Activated naive CD4-positive, alpha-beta T cell treated with anti-CD3 and anti-CD28 coated beads, Interleukin-2, amount 50 U/mL, for 72 hours (primary cell): ENCODE measurements at places on chromosomes 6 and 20. TPM values are rescaled to one million over a fixed set of nuclear protein-coding genes. Genes with fewer than 3 reads are reported as not detected.

PRR18 gene
- total RNA-seq: 0.14 TPM

DNA sequence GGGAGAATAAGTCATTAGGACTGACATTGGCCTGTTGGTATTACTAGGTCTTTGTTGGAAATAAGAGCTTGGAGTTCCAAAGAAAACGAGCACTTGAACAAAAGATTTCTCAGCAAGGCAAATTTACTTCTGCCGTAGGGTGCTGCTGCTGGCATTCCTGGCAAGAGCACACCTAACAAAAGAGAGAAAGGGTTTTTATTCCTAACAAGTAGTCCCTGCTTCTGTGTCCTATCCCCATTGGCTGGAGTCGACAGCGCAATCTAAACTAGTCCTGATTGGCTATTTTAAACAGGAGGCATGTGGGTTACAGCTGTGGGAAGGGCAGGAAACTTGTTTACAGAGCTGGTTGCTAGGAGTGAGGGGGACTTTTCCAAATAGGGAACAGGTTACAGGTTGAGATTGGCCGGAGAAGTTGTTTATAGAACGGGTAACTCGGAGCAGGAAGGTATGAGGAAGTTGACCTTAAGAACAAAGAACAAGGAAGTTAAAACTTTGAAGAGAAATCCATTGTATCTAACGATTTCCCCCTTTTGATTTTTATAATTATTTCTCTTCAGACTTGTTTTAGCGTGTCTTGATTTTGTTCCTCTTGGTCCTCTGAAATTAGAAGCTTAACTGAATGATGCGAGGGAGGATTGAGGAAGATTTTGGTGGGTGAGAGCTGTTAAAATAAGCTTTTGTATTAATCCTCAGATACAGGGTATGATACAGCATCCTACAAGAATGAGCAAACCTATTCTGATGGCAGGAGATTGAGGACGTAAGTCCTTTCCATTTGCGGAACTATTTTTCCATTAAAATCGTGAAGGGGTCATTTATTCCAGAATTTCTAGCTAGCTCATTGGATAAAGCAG lies 3.4 kb upstream of the ZNFX1 start:
- no peak for DNase-seq

DNA sequence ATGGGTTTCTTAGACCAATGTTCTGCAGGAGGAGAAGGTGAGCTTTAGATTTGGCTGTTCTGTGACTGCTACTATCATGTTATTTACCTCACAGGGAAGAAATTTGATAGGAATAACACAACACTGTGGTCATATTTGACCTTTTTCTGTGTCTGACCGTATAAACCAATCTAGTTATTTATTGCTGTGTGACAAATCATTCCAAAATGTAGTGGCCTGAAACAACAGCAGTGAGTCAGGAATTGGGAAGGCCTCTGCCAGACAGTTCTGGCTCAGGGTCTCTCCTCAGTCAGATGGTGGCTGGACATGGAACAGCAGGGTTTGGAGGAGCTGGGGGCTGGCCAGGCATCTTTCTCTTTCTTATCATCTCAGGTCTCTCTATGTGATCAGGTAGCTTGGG lies 33.0 kb downstream of the RIPOR2 start:
- DNase-seq: no peak

C4B gene
- total RNA-seq: 3.9 TPM

FAM184A gene
- total RNA-seq: 8.3 TPM

DNA sequence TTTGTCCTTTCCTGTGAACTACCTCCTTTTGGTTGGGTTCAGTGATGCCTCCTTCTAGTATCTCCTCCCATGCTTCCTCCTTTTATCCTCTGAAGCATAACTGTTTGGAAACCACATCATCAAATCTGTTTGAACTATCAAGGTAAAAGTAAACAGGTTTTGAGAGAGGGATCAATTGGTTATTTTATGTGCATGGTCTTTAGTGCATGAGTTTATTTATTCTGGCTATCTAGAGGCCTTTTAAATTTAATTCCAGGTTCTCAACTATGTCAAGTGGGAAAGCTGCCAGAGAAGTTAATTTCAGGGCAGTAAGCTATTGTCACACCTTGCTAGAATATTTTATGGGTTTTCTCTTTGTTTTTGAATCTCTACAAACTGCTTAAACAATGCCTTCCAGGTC lies 54.1 kb downstream of the WASF1 start:
- DNase-seq: no peak

DNA sequence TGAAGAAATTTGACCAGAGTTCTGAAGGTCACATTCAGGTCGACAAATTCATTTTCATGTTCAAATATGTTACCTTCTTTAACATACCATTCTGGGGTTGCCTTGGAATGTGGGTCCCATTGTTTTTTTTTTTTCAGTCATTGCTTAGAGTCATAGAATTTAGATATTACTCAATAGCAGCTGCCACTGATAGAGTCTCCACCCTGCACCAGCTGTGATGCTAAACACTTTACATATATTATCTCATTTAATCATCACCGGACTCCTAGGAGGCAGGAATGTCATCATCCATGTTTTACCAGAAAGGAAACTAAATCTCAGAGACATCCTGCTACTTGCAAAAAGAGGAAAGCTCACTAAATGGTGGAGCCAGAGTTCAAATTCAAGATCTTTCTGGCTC lies 204.7 kb downstream of the ESR1 start:
- DNase-seq: no peak

DNA sequence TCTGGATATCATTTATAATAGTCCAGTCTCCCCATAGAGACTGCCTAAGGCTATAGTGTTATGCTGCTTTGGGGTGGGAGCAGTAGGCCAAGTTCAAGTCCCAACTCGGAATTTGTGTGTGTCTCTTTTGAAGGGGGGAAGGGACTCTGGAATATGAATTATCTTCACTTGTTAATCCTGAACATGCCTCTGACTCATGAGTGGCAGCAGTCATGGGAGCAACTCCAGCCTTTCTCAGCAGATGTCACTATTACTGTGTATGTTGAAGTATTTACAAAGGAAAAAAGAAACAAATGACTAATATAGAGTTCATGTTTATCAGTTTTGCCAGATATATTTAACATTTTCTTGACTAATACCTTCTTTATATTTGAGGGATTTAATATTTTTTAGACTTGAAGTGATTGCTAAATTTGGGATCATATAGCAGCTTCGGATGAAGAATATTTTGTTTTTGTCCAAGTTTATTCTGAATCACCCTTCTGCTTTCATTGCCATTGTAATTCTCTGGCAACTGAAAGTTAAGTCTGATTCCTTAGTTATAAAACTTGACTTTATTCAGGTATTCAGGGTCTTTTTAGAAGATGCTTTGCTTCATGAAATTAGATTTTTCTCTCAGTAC lies 23.4 kb downstream of the FAM217A start:
- no peak for DNase-seq

- no peak for DNase-seq
Observed at GRCh38 chr20:42074944-42075343, 456.8 kb upstream of the CHD6 start.

- no peak for DNase-seq
Observed at GRCh38 chr6:143135797-143136561, 75.3 kb downstream of the AIG1 start.

DNA sequence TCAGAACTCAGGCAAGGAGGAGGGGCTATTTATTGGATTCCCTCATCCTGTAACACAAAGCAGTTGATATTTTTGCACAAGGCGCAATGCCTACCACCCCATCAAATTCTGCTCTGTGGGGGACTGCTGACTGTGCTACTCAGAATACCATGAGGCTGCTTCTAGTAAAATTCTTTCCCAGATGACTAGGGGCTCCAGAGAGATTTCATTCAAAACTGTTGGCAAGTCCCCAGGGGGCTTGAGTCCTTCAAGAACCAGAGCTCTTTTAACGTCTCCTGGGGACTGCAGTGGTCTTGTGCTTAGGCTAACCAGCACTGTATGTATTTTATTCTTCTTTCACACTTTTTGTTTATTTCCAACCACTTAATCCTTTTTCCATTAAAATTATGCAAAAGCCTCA lies 365.9 kb upstream of the AGPAT4 start:
- DNase-seq: no peak

- DNase-seq: no peak
Observed at GRCh38 chr6:147137986-147138385, 66.2 kb upstream of the STXBP5 start.

- no peak for DNase-seq
Observed at GRCh38 chr6:160992061-160992979, 751 bp downstream of the MAP3K4 start.

BPIFA1 gene
- not detected for total RNA-seq

CASS4 gene
- 5.1 TPM for total RNA-seq

- no peak for DNase-seq
Observed at GRCh38 chr6:17156112-17156921, 54.5 kb downstream of the STMND1 start.

DNA sequence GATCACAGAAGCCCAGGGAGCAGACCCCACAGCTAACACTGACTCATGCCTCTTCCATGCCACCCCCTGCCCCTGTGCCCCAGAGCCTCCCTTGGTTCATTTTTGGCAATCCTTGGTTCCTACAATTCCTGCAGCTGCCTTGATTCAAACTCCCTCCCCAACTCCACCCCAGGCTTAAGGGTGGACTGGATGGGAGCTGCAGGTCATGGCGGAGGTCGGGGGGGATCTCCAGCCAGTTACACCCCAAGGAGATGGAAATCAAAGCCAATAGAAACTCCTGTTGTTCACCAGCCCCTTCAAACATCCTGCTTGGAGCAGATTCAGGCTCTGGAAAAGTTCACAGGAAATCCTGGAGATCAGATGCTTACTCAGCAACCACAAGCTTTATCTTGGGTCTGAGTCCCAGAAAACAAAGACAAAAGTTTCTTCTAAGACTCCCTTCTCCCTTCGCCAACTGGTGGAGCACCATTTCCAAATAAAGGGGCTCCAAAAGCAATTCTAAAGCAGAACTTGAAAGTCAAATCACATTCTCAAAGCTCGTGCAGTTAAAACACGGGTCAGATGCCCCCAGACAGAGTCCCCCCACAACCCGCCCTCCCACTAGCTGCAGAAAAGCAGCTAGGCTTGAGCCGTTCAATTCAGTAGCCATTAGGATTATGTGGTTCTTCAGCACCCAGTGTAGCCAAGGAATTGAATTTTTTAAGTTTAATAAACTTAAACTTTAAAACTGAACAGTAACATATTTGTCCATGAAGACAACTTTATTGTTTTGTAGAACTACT lies 149.5 kb downstream of the ANKRD60 start:
- DNase-seq: no peak

DNA sequence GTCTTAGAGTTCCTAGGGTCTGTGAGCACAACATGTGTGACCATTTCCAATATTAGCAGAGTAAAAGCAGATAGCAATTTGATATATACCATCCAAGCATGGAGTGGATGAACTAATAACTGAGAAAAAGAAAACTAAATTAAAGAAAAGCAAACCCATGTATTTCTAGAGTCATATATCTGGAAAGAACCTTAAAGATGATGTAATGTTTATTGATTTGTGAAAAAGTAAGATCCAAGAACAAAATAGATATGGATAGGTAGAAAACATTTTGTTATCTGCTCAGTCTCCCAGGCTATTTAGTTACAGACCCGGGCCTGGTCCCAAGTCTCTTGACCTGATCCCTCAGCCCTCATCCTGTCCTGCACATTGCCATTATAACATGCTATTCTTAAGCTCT lies 526.8 kb downstream of the EPM2A start:
- DNase-seq: no peak

FAM229B gene
- total RNA-seq: 6.3 TPM

- DNase-seq: no peak
Observed at GRCh38 chr20:24421071-24421470, 48.4 kb upstream of the SYNDIG1 start.

DNA sequence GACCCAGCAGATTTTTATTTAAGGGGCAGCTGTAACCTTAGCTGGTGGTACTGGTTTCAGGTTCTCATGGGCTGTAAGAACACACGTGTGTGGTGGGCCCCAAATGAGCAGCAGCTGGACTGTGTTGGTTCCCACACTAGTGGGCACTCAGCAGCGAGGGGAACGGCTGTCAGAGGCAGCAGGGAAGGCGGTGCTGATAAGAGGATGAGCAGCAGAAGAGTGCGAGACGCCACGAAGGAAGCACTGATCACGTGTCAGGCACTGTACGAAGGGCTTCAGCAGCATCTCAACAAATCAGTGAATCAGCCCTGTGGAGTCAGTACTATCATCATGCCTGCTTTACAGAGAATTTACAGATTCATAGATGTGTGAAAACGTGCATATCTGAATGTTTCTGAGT lies 41.0 kb upstream of the EMILIN3 start:
- DNase-seq: no peak

GRCh38 chr6:170371080-170371479 lies 64.5 kb downstream of the FAM120B start:
- no peak for DNase-seq

- no peak for DNase-seq
Observed at GRCh38 chr6:3227363-3228045, at the start of gene TUBB2B. TUBB2B (minus strand) TSS chr6:3227653; CDS start chr6:3227543, 110 bp downstream.

- no peak for DNase-seq
Observed at GRCh38 chr6:33203443-33204164, 851 bp upstream of the HSD17B8 start.

CAGE1 gene
- total RNA-seq: not detected

DNA sequence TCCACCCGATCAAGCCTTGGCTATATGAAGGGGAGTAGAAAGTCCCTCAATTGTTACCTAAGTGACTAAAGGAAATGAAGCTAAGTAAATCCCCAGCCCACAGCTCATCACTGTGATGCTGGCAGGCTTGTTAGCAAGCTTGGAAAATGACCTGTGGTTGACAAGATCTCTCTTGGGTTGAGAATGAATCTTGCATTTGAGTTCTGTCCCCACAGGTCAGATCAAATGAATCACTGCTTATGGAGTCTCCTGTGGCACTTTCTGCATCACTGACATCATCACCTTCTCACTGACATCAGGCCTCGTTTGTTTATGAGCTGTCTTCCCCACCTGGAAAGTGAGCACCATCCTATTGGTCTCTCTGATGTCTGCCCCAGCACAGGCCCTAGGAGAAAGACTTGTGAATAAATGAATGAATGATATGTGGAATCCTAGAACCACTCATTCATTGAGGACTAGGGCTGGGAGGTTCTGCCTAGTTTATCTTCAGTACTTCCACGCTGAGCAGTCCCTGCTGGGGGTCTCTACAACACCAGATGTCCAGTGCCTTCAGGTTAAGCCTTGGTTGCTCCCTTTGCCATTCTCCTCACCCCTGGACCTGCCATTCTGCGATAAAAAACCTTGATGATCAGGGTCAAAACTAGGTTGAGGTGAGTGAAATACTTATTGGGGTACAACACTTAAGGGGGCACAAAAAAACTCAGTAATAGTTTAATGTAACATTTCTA lies 318.4 kb upstream of the MOCS1 start:
- no peak for DNase-seq

- no peak for DNase-seq
Observed at GRCh38 chr6:33957892-33958525, 154.2 kb upstream of the MLN start.

CD93 gene
- 0.41 TPM for total RNA-seq

DEFB113 gene
- total RNA-seq: not detected
